Posterior vena cava (tissue), 2 donors: ENCODE measurements at places on chromosomes 11 and 22. TPM values are rescaled to one million over a fixed set of nuclear protein-coding genes. Genes with fewer than 3 reads are reported as not detected.

Gene LIF
- total RNA-seq: 8.1 TPM

Gene MMP13
- total RNA-seq: not detected

Gene INPP5J
- 0.52 TPM for total RNA-seq

Gene LRRC10B
- total RNA-seq: 1.5 TPM

Gene FKBP2
- 50.6 TPM for total RNA-seq

Gene OR2D2
- total RNA-seq: not detected

Gene ANO5
- 2.3 TPM for total RNA-seq

Gene OLFML1
- total RNA-seq: 13.2 TPM

Gene SNX32
- 0.52 TPM for total RNA-seq

Gene WNT11
- 39.2 TPM for total RNA-seq

Gene MISFA
- total RNA-seq: 1.4 TPM

Gene TRIM51
- not detected for total RNA-seq

Gene CALCA
- total RNA-seq: not detected

Gene HMOX1
- total RNA-seq: 42.4 TPM

Gene NTM
- 8.2 TPM for total RNA-seq

Gene SLC17A6
- not detected for total RNA-seq

Gene LRRC56
- 0.43 TPM for total RNA-seq

Gene SPA17
- total RNA-seq: 3.4 TPM

Gene MS4A18
- not detected for total RNA-seq

Gene DBX1
- not detected for total RNA-seq

Gene SLC37A4
- total RNA-seq: 7.8 TPM

Gene FJX1
- total RNA-seq: 11.2 TPM

Gene WBP2NL
- total RNA-seq: 1.1 TPM

Gene CYP2R1
- total RNA-seq: 14.8 TPM

Gene OR6A2
- 0.33 TPM for total RNA-seq

Gene LRP4
- total RNA-seq: 9.1 TPM

Gene DDX25
- not detected for total RNA-seq

Gene OR4A16
- total RNA-seq: not detected

Gene CLMP
- 28.3 TPM for total RNA-seq

Gene RNF215
- total RNA-seq: 9.3 TPM

Gene P2RX3
- not detected for total RNA-seq
